Mesenteric fat pad (tissue), 1 donor: ENCODE measurements at places on chromosomes 13 and 19.

DNA sequence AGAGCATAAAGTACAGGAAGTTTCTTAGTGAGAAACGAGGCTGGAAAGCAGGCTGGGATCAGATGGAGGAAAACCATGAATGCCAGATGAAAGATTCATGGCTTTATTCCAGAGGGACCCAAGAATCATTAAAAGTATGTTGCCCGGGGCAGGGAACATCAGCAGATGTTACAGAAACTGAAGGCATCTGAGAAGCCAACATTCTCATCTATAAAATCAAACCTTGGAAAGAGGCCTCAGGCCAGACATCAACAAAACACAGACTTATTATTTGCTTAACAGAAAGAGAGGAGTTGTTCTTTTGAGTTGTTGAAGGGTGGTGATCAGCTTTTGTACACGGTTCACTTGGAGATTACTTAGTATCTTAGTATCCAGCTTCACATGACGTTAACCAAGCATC is 543.6 kb downstream of the RFC3 start:
- no peak for DNase-seq

GRCh38 chr19:3695124-3695733 is 5.0 kb downstream of the PIP5K1C start:
- no peak for DNase-seq

- DNase-seq = no peak
Observed at GRCh38 chr19:18521692-18522123, at the start of gene ELL. Gene ELL, minus strand, starts transcription at chr19:18522070. Its CDS starts 15 bp downstream, at chr19:18522055.

DNA sequence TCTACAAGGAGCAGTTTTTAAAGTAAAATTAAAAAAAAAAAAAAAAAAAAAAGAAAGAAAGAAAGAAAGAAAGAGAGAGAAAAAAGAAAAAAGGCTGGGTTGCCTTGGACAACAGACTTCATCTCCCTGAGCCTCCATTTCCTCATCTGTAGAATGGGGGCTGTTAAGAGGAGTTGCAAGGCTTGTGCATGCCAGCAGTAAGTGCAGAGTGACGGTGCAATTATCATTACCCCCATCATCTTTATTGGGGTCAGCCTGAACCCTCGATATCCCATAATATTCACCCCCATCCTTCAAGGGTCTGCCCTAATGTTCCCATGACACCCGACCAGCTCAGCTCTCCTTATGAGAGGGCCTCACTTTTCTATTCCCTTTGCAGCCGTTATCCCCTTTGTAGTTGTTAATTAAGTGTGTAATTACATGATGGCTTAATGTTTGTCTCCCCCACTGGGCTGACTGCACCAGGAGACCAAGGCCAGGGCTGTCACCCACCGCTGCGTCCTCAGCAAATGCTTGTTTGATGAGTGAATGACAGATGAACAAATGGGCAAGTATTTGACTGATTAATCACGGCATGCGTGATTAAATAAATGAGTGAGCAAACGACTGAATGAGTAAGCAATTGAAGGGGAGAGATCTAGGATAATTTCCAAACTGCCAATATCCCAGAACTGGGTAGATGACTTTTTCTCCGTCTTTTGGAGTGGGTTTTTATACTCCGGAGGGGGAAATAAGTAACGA is 10.1 kb downstream of the FOSB start:
- no peak for DNase-seq

- DNase-seq = no peak
Observed at GRCh38 chr13:48356750-48357149, 53.2 kb downstream of the RB1 start.

DNA sequence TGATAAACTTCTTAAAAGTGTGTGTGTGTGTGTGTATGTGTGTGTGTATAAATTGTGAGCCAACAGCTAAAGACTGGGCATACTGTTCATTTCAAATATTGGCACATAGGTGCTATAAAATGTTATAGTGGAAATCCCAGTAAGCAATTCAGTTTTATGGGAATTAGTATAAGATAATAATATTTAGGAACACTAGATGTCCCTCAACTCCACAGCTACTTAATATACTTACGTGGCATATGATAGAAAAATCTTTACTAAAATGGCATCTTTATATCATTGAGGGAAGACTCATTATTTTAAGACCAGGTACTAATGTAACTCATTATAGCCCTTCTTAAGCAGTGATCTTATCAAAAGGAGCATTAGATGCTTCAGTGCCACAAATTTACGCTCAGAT is 266.2 kb downstream of the MAB21L1 start:
- DNase-seq = no peak

- DNase-seq = no peak
Observed at GRCh38 chr13:28321756-28322155, 173.2 kb downstream of the FLT1 start.

DNA sequence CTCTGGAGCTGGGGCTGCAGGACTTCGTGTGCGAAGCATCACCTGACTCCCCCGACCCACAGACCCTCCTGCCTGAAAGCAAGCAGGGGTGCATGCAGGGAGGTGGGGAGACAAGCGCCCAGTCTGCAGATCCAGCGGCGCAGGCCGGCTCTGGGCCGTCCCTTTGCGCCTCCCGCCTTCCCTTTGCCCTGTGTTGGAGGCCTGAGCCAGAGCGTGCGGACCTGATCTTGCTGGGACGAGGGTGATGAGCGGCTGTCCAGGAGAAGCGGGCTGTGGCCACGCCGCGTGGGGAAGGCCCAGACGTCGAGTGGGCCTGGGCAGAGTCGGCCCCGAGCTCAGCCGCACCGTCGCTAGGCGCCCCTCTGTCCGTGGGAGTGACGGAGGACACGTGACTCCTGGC is 5.3 kb upstream of the GRTP1 start:
- peak; percentile 87 for DNase-seq

DNA sequence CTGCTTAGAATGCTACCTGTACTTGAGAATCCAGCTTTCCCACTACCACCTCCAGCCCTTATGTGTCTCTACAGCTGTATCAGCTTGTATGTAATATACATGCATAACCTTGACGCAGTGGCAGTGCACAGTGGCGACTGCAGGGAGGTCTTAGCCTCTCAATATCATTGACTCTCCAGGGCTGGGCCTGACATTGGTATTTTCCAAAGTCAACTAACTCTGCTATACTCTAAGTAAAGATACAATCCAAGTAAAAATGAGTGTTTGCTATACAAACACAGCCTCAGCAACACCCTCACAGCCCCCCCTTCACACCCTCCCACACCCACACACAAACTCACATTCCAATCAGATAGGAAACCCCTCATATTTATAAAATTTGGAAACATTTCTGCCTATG is 6.7 kb upstream of the UBL3 start:
- no peak for DNase-seq

GRCh38 chr13:29707876-29708543 is 112.5 kb upstream of the SLC7A1 start:
- DNase-seq = no peak
